ENCODE measurements at places on chromosomes 7 and 10.

DNA sequence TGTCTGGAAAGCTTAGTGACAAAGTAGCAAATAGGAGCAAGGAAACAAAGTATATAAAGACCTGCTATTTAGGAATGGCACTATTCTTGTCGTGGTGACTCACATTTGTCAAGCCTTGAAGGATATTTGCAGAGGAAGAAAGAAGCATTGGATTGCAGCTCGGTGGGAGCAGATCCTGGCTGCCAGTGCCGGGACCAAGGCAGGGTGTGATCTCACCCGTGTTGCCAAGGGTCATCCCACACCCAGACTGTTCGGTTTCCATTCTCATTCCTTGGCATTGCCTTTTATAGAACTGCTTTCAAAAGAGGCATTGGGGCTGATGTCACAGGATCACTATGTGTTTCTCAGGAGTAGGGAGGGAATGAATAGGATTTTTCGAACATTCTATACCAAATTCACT is 176.2 kb downstream of the GALNT17 start:
- no peak for DNase-seq

GRCh38 chr10:110415809-110416208 is 81.9 kb upstream of the DUSP5 start:
- no peak for DNase-seq

DNA sequence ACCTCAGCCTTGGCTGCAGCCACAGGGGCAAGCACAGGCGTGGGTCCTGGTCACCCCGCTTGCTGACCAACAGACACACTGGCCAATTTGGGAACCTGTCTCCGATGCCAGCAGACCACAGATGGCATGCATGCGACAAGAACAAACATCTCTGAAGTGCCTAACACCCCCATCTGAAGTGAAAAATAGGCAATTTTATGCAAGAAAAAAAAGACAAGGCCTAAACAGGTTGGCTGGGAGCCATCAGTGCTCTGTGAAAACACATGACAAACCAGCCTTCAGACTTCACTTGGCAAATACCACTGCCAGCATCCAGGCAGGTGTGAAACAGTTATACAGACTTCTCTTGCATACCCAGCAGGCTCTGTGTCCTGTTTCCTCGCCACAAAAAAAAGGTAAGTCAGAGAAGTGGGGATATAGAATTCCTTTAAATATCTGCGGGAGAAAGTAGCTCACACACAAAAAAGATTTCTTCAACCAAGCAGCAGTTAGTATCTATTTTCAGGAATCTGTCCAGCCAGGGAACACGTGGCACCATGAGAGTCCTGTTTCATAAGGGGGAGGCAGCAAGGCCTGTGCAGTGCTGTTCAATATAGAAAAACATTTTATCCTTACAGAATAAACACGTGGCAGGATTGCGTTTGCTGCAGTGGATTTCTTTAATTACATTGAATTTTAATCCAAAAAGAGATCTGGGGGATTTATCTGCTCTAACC is 293.4 kb upstream of the MKLN1 start:
- DNase-seq = no peak

DNA sequence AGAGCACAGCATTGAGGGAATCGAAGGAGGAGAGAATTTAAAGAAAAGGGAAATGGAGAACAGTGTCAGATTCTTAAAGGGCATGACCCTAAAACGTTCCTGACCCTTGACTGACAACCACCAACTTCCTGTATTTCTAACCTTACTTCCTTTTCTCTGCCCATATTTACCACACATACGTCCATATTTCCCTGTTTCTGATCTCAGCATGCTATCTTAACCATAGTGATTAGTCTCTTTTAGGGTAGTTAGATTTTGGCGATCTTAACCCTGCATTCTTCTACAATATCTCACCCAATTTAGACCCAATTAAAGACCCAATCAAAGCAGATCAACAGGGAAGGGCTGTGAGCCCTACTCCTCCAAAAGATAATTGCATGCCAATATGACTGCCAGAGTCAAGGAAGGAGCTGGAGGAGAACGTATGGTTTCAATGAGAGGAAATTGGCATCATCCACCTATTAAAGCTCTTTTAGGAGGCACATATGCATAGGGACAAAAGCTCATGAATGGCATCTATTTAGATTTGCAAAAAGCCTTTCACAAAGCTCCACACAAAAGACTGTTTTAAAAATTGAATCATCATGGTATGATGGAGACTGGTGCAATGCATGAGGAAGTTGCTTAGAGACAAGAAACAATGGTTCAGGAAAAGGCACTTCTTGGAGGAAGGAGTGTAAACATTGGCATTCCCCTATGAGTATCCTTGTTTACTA is 49.0 kb upstream of the ARHGAP12 start:
- no peak for DNase-seq

GRCh38 chr10:3729397-3729976 is 55.5 kb downstream of the KLF6 start:
- no peak for DNase-seq

DNA sequence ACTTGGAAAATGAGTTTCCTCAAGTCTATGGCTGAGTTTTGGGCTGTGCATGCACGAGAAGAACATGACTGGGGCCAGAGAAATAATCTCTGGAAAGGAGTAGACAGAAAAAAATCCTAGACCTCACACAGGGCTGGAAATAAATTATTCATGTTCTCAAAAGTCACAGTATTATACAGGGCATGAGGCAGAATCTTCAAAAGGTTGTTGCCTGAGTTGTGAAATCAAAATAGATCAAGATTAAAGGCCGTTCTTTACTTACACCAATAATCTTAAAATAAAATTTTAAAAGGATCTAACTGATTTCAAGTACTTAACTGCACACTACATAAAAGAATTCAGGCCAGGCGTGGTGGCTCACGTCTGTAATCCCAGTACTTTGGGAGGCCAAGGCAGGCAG is 14.1 kb upstream of the CREM start:
- DNase-seq = no peak

DNA sequence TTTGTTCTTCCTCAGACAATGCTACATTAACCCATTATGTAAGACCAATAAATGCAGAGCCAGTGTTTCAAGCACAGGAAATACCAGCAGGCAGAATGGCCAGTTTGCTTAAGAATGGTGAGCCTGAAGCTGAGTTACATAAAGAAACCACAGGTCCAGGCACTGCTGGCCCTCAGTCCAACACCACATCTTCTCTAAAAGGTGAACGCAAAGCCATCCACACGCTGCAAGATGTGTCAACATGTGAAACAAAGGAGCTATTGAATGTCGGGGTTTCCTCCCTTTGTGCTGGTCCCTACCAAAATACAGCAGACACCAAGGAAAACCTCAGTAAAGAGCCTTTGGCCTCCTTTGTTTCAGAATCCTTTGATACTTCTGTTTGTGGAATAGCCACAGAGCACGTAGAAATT is 63.8 kb downstream of the TASOR2 start:
- DNase-seq = no peak

GRCh38 chr10:74371696-74372095 is 220.7 kb downstream of the ADK start:
- DNase-seq = no peak

DNA sequence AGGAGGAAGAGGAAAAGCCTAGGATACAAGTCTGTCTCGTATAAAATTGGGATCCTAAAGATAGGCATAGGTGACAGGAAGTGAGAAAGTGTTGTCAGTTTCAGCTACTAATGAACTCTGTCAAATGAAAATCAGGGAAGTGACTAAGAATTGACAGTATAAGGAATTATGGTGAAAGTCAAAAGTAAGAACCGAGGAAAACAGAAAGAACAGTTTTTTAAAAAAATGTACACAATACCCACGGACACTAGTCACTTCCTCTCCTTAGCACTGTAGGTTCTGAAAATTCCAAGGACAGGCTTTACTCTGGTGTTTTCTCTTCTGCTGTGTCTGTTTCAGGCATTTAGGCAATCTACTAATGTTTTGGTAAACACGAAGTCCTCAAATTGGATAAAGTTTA is 42.3 kb downstream of the ATAD1 start:
- DNase-seq = no peak

- DNase-seq = no peak
Measured at GRCh38 chr10:24716295-24716694, 7.4 kb downstream of the ARHGAP21 start.

GRCh38 chr10:73819513-73820093 is 8.2 kb upstream of the NDST2 start:
- no peak for DNase-seq

GRCh38 chr7:156458011-156458410 is 182.6 kb upstream of the RNF32 start:
- no peak for DNase-seq

- no peak for DNase-seq
Measured at GRCh38 chr7:1027242-1028043, 16.9 kb upstream of the GPR146 start.

DNA sequence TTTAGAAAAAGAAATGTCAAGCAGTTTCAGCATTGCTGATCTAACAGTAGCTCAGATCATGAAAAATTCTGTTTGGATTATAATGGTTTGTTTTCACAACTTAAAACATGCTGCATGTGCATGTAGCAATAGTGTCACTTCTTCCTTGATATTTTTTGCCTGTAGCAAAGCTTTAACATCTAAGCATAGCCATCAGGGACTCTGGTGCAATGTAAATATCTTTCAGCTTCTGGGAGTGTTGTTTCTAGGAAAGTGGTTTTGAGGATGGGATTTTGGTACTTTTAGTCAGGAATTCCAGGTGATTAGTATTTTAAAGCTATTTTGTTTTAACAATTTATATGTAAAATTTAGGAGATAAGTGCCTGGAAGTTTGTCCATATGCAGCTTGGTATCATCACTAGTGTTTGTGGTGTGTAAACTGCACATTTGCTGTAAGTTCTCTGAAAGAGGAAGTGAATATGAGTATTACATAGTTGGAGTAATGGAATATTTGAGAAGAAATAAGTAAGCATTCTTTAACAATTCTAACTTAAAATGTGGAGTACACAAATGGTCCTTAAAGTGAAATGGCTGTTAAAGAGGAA is 1.9 kb downstream of the RSBN1L start:
- DNase-seq = no peak

DNA sequence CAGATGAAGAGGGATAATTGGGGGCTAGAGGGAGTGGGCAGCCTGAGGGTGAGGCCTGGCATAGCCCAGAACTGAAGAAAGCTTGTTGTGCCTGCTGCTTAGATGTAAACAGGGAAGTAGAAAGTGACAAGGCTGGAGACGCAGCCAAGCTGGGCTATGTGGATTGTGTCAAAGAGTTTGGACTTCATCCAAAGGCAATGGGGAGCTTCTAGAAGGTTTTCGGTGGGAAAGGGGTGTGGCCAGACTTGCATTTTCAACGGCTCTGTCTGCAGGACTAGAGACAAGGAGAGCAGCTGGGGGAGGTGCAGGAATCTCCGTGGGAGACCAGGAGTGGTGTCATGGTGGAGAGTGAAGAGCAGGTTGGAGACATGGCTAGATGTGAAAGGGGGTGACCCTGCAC is 48.8 kb downstream of the GOLGA7B start:
- DNase-seq = no peak

DNA sequence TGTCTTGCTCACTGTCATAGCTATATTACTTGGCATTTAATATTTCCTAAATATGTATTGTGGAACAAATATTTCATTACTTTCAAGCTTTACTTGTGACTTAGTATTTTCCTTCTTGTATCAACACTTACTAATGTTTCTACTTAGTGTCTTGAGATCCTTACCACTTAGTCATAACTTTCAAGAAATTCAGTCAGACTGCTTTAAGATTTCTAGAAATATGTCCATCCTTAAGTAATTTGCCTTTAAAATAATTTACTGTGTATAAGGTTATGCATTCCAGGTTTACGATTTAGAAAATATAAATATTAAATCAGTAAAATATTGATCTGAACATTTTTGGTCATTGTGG is 87.3 kb upstream of the CSTF2T start:
- DNase-seq = no peak

GRCh38 chr10:132398566-132398991 is 1.6 kb downstream of the PWWP2B start:
- no peak for DNase-seq

DNA sequence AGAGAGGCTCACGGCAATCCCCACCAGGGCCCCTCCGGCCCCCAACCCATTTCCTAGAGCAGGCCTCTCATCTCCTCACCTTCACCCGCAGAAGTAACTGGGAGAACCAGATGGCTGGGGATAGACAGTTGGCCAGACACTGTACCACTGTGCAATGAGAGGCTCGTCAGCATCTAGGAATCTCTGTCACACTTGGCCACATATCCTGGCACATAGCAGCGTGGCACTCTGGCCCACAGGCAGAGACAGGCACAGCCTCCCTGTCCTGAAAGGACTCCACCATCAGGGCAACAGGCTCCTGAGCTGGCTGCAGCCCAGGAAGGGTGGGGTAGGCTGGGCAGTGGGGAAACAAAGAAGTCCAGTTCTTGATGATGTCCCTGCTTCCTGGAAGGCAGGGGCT is 45.8 kb downstream of the C10orf143 start:
- DNase-seq = no peak

GRCh38 chr7:99042957-99043356 is 101.0 kb downstream of the SMURF1 start:
- no peak for DNase-seq

- no peak for DNase-seq
Measured at GRCh38 chr7:213324-213993, 21.1 kb downstream of the FAM20C start.

GRCh38 chr7:25839084-25839769 is 312.8 kb upstream of the NFE2L3 start:
- DNase-seq = no peak

DNA sequence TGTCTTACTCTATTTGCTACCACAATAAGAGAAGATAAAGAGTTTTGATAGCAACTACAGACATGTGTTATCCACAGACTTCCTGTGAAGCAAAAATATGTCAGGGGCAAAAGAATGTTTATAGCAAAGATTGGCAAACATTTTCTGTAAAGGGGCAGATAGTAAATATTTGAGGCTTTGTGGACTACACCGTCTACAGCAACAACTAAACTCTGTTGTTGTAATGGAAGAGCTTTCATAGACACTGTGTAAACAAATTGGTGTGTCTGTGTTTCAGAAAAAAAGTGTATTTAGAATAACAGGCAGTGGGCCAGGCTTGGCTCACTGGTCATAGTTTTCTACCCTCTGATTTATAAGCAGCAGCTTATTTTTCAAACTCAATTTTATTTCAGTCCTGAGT is 521.4 kb downstream of the ANKRD7 start:
- no peak for DNase-seq

DNA sequence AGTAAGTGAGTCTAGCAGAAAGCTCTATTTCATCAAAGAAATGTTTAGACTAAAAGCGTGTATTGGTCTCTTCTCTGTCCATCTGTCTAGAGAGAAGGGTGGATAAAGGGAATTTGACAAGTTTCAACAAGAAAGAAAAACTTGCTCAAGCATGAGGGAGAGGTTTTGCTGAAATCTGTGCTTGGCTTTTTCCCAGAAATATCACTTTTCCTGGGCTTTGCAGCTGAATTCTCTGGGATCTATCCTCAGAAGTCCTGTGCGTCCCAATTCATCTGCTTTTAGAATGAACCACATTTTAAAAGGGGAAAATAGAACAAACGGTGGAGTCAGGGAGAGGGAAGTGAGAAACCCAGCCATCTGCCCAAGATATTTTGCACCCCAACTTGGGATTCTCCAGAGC is 59.6 kb upstream of the CELF2 start:
- no peak for DNase-seq

GRCh38 chr7:108086962-108087361 is 43.2 kb downstream of the LAMB4 start:
- no peak for DNase-seq

Data from activated CD4-positive, alpha-beta T cell treated with anti-CD3 and anti-CD28 coated beads, Interleukin-2, amount 50 U/mL, for 4 hours (primary cell).